ENCODE measurements at places on chromosomes 13 and 19.

DNA sequence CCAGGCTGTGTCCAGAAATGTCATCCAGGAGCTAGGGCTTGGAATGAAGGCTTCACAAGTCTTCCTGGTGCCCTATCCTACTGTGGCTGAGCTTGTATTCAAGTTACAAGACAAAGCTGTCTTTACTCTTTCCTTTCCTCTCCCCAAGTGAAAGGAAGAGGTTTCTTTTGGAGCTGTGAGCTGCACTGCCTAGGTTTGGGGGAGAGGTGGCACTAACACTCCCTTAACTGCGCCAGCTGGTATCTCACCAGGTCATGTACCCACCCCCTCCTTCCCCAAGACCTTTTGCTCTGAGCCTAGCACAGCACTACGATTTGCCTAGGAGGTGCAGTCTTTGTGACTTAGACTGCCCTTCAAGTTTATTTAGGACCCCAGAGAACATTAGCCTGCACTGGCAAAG, 2053.6 kb upstream of the PRR20A start:
- no peaks in the 10 kb centered on the region for H3K36me3 ChIP-seq
- no peak overlapping the region for H3K4me3 ChIP-seq
- H3K27me3 ChIP-seq = no peaks in the 10 kb centered on the region
- H3K27ac ChIP-seq = no peak overlapping the region

DNA sequence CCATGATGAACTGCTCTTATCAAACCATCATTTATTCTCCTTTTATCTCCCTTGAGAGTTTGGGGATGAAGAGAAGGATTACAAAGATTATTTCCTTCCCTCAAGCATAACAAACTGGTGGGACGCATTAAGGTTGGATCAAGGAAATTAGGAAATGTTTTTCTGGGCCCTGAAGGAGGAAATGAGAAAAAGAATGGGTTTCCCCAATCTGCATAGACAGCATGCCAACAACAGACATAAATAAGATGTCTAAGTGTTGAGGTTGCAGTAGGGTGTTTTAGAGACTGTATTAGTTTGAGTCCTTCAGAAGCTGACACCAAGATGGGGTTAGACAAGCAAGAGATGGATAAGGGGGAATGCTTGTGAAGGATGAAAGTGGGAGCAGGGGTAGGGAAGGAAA, 7.3 kb downstream of the EPSTI1 start:
- ATAC-seq = no peak
- peaks cover 14% of the 10 kb centered on the region for H3K36me3 ChIP-seq
- peaks cover 26% of the 10 kb centered on the region for H3K4me1 ChIP-seq
- no peaks in the 10 kb centered on the region for H3K27me3 ChIP-seq
- H3K4me3 ChIP-seq = no peak overlapping the region

- H3K36me3 ChIP-seq = no peaks in the 10 kb centered on the region
- ATAC-seq = no peak
- H3K27me3 ChIP-seq = peaks cover 12% of the 10 kb centered on the region
- peaks cover 4% of the 10 kb centered on the region for H3K4me1 ChIP-seq
- H3K4me3 ChIP-seq = no peak overlapping the region
- no peak overlapping the region for H3K27ac ChIP-seq
Observed at GRCh38 chr13:111659219-111659775, 338.9 kb downstream of the TEX29 start.

GRCh38 chr19:52237771-52238400, 31.5 kb upstream of the ZNF766 start:
- no peak overlapping the region for H3K27ac ChIP-seq
- H3K4me3 ChIP-seq = no peak overlapping the region
- peaks cover 6% of the 10 kb centered on the region for H3K4me1 ChIP-seq

DNA sequence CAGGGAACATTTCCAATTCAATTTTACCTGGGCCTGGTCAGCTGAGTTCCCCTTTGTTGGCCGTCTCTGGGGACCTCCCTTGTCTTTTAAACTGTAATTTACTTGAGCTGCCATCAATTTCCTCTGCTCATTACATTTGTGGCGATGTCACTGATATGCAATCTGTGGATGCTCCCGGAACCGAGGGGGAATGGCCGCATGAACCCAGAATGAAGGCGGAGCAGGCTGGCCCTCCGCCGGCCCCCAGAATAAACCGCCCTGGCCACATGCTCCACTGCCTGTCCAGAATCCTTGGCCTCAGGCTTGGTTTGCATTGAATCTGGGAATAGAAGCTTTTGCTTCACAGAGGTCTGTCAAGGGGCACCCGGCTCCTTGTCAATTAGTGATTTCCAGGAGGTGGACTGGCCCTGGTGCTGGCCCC, 276.8 kb downstream of the TEX29 start:
- H3K4me1 ChIP-seq = no peaks in the 10 kb centered on the region
- H3K27me3 ChIP-seq = peaks cover 14% of the 10 kb centered on the region
- H3K36me3 ChIP-seq = no peaks in the 10 kb centered on the region
- ATAC-seq = no peak
- H3K4me3 ChIP-seq = no peak overlapping the region

DNA sequence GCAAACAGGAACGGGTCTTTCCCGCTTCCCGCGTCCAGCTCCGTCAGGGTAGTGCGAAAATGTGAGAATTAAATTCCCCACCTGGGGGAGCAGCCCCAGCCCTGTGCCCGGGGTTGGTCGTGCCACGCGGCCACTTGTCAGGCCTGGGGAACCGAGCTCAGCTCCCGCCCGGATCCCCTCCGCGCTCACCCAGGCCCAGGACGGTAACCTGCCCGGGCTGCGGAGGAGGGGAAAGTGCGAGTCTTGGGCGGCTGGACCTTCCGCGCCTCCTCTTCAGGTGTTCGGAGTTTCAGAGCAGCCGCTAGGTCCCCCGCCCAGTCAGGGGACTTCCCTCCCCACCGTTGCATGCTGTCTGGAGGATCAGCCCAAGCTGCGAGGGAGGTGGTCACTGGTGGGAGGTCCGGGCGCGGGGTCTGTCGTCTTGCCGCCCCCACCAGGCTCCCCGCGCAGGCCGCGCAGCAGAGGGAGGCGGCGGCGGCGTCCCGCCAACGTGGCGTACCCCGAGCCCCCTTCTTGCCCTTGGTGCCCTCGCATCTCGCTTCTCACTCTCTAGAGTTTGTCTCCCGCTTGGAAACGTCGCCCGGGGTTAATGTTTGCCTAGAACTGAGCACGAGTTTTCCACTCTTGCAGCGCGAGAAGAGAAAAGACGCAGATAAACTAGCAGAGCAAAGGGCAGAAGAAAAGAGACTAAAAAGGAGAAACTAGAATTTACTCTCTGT, 8.1 kb downstream of the URAD start:
- ATAC-seq = no peak
- no peaks in the 10 kb centered on the region for H3K4me1 ChIP-seq
- peaks cover 70% of the 10 kb centered on the region for H3K27me3 ChIP-seq

DNA sequence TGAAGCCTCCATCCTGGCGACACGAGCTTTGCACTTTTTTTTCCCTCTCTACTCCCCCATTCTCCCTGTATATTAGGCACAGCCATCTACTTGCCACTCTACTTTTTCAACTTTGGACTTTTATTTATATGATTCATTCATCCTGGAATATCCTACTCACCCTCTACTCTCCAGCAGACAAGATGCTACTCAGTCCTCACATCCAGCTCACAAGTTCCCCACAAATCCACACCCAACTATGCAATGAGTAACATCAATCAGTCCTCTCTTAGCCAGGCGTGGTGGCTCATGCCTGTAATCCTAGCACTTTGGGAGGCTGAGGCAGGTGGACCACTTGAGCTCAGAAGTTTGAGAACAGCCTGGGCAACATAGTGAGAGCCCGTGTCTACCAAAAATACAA, 23.9 kb upstream of the URAD start:
- H3K27ac ChIP-seq = no peak overlapping the region
- H3K36me3 ChIP-seq = no peaks in the 10 kb centered on the region
- H3K27me3 ChIP-seq = peaks cover 12% of the 10 kb centered on the region
- no peak overlapping the region for H3K4me3 ChIP-seq
- peak; percentile 49 for ATAC-seq
- peaks cover 5% of the 10 kb centered on the region for H3K4me1 ChIP-seq

DNA sequence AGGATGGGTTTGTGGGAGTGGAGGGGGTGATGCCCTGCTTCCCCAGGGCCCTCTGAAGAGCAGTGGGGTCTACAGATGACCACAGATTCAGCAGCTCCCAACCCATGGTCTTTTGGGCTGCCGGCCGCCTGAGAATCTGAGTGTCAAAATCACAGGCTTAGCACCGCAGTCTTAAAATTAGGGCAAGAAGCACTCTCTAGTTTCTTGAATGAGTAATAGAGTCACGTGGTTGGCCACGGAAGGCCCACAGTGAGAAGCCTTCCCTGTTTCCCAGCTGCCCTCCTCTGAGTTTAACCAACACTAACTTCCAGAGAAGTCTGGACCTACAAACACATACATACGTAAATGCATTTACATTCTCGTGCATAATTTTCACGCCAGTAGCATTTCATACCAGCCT, 5.2 kb downstream of the PRMT1 start:
- peaks cover 77% of the 10 kb centered on the region for H3K36me3 ChIP-seq
- peaks cover 11% of the 10 kb centered on the region for H3K4me1 ChIP-seq
- peak overlapping the region; percentile 41 for H3K27ac ChIP-seq
- H3K27me3 ChIP-seq = no peaks in the 10 kb centered on the region
- ATAC-seq = peak; percentile 28

- H3K4me1 ChIP-seq = peaks cover 4% of the 10 kb centered on the region
- no peaks in the 10 kb centered on the region for H3K27me3 ChIP-seq
- no peak overlapping the region for H3K27ac ChIP-seq
- peak; percentile 76 for ATAC-seq
Observed at GRCh38 chr19:3855320-3855719, 13.5 kb downstream of the ZFR2 start.

DNA sequence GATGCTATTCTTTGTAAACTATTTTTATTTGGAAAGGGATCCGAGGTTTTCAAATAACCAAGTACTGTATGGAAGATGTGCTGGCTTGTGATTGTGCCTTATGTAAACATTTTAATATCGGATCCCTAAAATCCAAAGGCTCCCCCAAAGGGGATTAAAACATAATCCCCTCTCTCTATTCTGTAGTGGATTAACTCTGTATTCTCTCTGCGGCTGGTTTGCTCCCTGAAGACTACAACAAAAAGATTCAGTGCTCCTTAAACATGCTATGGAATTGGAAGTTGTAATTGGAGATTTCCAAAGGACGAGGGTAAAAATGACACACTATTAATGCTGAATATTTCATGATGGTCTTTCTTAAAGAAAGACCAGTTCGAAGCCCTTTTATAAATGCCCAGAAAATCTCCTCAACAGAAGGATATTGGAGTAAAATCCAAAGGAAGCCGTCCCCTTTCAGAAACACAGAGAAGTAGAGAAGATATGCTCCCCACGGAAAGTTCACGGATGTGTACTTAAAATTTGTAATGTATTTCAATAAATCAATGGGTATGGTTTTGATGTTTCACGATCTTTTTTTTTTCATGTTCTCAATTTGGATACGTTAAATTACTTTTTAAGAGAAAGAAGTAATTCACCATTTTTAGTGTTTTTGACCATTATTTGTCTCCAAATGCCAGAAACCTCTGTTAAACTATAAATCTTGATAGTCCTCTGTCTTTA, 6.5 kb downstream of the MAB21L1 start:
- peaks cover 15% of the 10 kb centered on the region for H3K36me3 ChIP-seq
- peak overlapping the region; percentile 21 for H3K4me3 ChIP-seq

GRCh38 chr13:35741657-35742056, 265.2 kb upstream of the MAB21L1 start:
- no peak overlapping the region for H3K4me3 ChIP-seq
- peaks cover 7% of the 10 kb centered on the region for H3K27me3 ChIP-seq
- no peak overlapping the region for H3K27ac ChIP-seq
- ATAC-seq = no peak

GRCh38 chr13:72586518-72586917, 140.9 kb downstream of the MZT1 start:
- H3K4me3 ChIP-seq = no peak overlapping the region
- H3K4me1 ChIP-seq = no peaks in the 10 kb centered on the region
- no peaks in the 10 kb centered on the region for H3K36me3 ChIP-seq
- H3K27ac ChIP-seq = no peak overlapping the region

- H3K36me3 ChIP-seq = peaks cover 30% of the 10 kb centered on the region
- H3K27ac ChIP-seq = peak overlapping the region; percentile 64
Observed at GRCh38 chr13:73767191-73767741, 366.9 kb downstream of the KLF12 start.

DNA sequence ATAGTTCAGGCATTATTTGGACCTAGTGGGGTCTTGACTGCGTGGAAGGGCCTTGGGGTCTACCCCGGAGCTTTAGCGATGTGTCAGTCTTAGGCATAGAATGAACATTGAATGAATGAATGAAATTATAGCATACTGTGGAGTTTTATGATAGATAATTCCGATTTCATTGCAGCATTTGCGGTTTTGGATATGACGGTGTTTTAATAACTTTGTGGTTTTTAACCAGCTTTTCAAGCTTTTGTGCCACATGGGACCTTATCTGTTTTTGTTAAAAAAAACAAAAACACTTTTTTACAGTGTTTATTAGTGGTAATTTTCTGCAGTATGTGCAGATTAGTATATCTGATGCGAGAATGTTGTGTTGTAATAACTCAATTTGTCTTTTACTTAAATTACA, 696 bp downstream of the NUP58 start:
- H3K36me3 ChIP-seq = peaks cover 55% of the 10 kb centered on the region
- no peaks in the 10 kb centered on the region for H3K27me3 ChIP-seq
- H3K4me1 ChIP-seq = peaks cover 20% of the 10 kb centered on the region

DNA sequence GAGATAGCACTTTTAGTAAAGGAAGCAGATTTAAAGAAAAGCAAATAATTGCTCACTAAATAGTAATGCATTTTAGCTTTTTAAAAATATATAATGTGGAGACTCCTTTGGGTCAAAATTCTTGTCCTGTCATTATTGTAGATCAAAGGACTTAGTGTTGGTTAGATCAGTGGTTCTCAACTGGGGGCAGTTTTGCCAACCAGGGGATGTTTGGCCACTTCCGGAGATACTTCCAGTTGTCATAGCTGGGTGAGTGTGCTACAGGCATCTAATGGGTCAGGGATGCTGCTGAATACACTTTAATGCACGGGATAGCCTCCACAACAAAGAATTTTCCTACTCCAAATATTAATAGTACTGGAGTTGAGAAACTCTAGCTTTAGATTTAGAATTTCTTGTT, 126.8 kb downstream of the LMO7 start:
- H3K36me3 ChIP-seq = no peaks in the 10 kb centered on the region
- peaks cover 5% of the 10 kb centered on the region for H3K27me3 ChIP-seq
- peaks cover 47% of the 10 kb centered on the region for H3K4me1 ChIP-seq
- H3K4me3 ChIP-seq = peak overlapping the region; percentile 71

GRCh38 chr19:6156033-6156432, 20.6 kb downstream of the ACSBG2 start:
- H3K4me3 ChIP-seq = no peak overlapping the region
- no peaks in the 10 kb centered on the region for H3K36me3 ChIP-seq
- no peak overlapping the region for H3K27ac ChIP-seq
- H3K4me1 ChIP-seq = no peaks in the 10 kb centered on the region
- ATAC-seq = no peak

- no peak for ATAC-seq
- H3K4me3 ChIP-seq = no peak overlapping the region
- H3K27ac ChIP-seq = no peak overlapping the region
- no peaks in the 10 kb centered on the region for H3K4me1 ChIP-seq
- H3K36me3 ChIP-seq = no peaks in the 10 kb centered on the region
Observed at GRCh38 chr19:48308631-48309586, 16.4 kb upstream of the EMP3 start.
